Activated T-helper 17 cell treated with anti-CD3 and anti-CD28 coated beads, Interleukin-2, amount 50 U/mL, for 72 hours (primary cell): ENCODE measurements at places on chromosomes 4 and X. TPM values are rescaled to one million over a fixed set of nuclear protein-coding genes. Genes with fewer than 3 reads are reported as not detected.

DNA sequence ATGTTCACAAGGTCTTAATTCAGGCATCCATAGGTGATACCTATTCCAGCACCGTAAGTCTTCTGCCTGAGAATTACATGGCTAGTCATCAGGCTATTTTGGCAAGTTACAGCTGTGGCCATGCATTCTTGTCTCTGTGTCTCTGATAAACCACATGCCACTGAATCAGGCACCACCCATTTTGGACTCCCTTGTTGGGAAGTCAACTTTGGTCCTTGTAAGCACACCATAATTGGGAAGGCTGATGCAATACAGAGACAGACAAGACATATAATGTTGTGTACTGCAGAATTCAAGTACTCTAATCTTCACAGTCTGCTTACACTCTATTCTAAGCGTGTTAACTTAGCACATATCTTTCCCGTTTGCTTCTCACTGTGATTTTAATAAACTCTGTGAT lies 483.7 kb upstream of the FTHL17 start:
- no peak for ATAC-seq
- no peak overlapping the region for H3K4me3 ChIP-seq

DNA sequence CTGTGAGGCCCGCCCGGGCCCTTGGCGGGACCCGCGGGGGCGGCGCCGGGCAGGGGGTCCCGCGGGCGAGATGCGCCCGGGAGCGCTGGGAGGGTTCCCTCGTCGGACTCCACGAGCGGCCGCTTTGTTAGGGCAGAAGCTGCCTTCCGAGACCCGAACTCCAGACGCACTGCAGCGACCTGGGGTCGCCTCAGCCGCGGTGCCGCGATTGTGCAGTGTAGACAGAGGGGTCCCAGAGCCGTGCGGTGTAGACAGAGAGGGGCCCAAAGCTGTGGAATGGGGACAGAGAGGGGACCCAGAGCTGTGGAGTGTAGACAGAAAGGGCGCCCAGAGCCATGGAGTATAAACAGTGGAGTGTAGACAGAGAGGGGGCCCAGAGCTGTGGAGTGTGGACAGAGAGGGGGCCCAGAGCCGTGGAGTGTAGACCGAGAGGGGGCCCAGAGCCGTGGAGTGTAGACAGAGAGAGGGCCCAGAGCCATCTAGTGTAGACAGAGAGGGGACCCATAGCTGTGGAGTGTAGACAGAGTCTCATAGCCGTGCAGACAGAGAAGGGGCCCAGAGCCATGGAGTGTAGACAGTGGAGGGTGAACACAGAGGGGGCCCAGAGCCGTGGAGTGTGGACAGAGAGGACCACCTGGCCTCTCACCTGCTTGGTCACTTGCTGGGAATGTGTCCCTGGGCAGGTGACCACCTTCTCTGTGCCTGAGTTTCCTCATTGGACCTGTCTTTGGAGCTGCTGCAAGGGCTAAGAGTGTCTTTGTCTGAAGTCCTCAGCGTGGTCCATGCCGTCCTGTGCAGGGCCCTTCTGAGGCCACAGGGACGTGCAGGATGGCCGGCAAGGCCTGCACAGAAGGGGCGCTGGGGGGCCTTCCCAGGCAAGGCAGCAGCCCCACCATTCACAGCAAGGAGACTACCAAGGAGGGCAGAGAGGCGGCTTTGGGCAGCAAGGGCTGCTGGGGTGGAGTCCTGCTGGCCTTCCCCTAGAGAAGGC lies 875 bp downstream of the RGS12 start:
- H3K27ac ChIP-seq, result no peak overlapping the region
- peaks cover 9% of the 10 kb centered on the region for H3K27me3 ChIP-seq
- H3K36me3 ChIP-seq, result no peaks in the 10 kb centered on the region
- ATAC-seq, result no peak
- H3K4me1 ChIP-seq, result peaks cover 6% of the 10 kb centered on the region

DNA sequence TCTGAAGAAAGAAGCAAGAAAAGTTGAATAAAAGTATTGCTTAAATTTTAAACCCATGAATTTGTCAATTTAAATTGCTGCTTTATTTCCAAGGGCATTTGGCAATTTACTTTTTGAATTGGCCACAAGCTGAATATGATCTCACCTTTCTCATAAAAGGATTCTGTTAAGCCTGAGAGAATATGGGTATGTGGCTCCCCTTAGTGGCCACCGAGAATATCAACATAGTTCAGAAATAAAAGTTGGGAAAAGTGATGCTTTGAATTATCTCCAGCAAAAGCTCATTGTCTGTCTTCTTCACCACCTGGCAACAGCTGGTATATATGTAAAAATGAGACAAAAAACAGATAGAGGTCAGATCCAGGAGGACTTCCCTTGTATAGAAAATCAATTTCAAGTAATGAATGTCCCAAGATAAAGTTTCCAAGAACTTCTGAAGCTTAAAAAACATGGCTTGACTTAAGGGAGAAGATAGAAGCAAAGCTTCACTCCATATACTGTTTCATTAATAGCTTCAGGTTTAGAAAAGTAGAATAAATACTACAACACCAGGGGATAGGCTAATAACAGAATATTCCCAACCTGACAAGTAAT lies 290.7 kb upstream of the FAM241A start:
- no peaks in the 10 kb centered on the region for H3K4me1 ChIP-seq
- H3K4me3 ChIP-seq, result no peak overlapping the region
- no peak for ATAC-seq
- no peaks in the 10 kb centered on the region for H3K27me3 ChIP-seq

- no peaks in the 10 kb centered on the region for H3K36me3 ChIP-seq
- peaks cover 5% of the 10 kb centered on the region for H3K4me1 ChIP-seq
- H3K27me3 ChIP-seq, result no peaks in the 10 kb centered on the region
- H3K4me3 ChIP-seq, result no peak overlapping the region
- ATAC-seq, result no peak
Measured at GRCh38 chr4:48297256-48297846, 27.7 kb upstream of the TEC start.

- H3K27ac ChIP-seq, result no peak overlapping the region
- no peak for ATAC-seq
- H3K27me3 ChIP-seq, result no peaks in the 10 kb centered on the region
- peaks cover 82% of the 10 kb centered on the region for H3K36me3 ChIP-seq
- H3K4me1 ChIP-seq, result no peaks in the 10 kb centered on the region
Measured at GRCh38 chrX:154366666-154367055, 7.8 kb downstream of the FLNA start.

GRCh38 chr4:120155287-120155686 lies 88.6 kb upstream of the MAD2L1 start:
- no peak overlapping the region for H3K4me3 ChIP-seq
- ATAC-seq, result no peak
- no peaks in the 10 kb centered on the region for H3K36me3 ChIP-seq
- H3K4me1 ChIP-seq, result no peaks in the 10 kb centered on the region

DNA sequence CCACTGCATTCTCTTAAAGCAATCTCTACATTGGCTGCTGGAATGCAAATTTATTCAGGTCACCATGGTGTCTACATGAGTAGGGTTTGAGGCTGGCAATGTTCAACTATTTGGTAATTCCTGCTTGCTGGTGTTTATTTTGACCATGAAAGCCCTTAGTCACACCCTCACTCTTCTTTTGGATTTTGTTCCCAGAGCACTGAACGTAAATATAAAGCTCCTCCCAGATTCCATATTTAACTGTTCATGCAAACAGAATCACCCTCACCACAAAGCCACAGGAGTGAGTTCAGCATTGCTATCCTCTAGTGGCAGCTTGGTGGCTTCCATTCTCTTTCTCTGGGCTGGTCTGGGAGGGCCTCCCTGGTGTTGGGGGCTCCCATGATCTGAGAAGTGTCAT lies 82.8 kb downstream of the LNX1 start:
- no peaks in the 10 kb centered on the region for H3K36me3 ChIP-seq
- H3K4me3 ChIP-seq, result no peak overlapping the region
- no peak for ATAC-seq
- no peaks in the 10 kb centered on the region for H3K4me1 ChIP-seq
- H3K27me3 ChIP-seq, result peaks cover 13% of the 10 kb centered on the region

DNA sequence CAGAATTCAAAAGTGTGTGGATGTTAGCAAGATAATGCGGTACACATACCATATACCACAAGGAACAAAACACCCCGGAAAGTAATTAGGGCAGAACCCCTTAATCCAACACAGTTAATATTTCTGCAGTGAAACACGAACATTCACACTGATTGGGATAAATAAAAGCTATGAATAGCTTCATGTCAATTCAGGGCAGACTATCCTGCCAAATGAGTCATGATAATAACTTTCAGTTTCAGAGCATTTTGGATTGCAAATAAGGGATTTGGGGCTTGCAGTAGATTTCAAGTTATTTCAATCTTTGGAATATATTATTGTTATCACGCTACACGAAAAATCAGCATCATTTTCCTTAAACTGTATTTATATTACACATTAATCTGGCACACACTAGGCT lies 24.3 kb downstream of the IRF2 start:
- peak overlapping the region; percentile 79 for H3K4me3 ChIP-seq
- no peak for ATAC-seq
- H3K27ac ChIP-seq, result peak overlapping the region; percentile 80
- peaks cover 63% of the 10 kb centered on the region for H3K4me1 ChIP-seq

DNA sequence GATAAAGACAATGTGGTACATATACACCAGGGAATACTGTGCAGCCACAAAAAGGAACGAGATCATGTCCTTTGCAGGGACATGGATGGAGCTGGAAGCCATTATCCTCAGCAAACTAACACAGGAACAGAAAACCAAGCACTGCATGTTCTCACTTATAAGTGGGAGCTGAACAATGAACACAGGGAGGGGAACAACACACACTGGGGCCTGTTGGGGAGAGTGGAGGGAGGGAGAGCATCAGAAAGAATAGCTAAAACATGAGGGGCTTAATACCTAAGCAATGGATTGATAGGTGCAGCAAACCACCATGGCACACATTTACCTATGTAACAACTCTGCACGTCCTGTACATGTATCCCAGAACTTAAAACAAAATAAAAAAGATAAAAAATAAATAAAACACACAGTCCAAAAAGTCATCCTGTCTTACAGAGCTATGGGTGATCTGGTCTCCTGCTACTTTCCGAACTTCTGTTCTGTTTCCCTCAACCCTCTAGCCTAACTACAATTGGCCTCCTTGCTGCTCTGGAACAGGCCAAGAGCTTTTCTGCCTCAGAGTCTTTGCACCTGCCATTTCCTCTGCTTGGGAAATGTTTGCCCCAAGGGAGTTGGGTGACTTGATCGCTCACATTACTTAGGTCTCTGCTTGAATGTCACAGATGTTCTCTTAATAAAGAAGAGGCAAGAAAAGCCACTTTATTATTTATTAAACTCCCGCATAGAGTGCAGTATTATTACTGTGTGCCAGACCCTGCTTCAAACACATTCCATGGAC lies 1.1 kb upstream of the CD38 start:
- no peak overlapping the region for H3K27ac ChIP-seq
- peaks cover 54% of the 10 kb centered on the region for H3K4me1 ChIP-seq
- peak overlapping the region; percentile 79 for H3K4me3 ChIP-seq
- no peak for ATAC-seq

DNA sequence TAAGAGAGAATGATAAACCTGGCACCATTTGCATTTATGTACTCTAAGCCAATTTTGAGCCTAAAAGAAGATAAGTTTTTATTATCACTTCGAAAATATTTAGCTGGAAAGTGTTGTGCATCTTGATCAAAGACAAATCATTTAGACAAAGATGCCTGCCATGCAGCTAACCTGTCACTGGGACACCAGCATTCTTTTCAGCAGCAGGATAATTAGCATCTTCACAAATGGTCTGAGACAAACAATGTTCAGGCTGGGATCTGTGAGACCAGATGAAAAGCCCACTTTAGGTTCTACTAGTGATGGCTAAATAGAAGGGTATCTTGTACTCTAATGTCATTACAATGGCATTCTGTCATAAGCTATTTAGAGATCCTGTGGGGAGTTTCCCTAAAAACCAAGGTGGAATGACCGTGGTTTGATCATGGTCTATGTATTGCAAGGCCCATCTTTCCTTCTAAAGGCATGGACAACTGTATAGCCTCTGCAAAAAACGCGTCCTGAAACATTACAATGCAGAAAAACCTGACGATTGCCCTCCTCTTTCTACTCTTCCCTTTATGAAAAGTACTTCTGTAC lies 7.2 kb downstream of the PRDM8 start:
- H3K4me1 ChIP-seq, result peaks cover 21% of the 10 kb centered on the region
- no peak overlapping the region for H3K4me3 ChIP-seq
- no peak for ATAC-seq
- peaks cover 6% of the 10 kb centered on the region for H3K27me3 ChIP-seq
- no peak overlapping the region for H3K27ac ChIP-seq
- H3K36me3 ChIP-seq, result peaks cover 17% of the 10 kb centered on the region

GRCh38 chr4:8306511-8307021 lies 37.0 kb downstream of the HTRA3 start:
- ATAC-seq, result no peak
- no peaks in the 10 kb centered on the region for H3K36me3 ChIP-seq
- no peak overlapping the region for H3K27ac ChIP-seq
- no peak overlapping the region for H3K4me3 ChIP-seq
- H3K27me3 ChIP-seq, result peaks cover 16% of the 10 kb centered on the region

DNA sequence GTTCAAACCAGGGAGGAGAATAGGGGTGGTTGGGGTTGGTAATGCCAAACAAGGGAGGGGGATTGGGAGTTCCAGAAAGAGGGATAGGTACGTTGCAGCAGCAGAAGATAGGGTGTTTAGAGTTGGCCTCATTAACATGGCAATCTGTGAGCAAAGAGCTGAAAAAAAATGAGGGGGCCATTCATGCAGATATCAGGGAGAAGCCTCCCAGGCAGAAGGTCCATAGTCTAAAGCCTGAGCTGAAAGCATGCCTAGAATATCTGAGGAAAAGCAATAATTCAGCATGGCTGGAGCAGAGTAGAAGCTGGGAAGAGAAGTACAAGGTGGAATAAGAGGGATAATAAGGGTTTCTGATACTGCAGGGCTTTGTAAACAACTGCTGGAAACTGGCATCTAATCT lies 550.9 kb upstream of the LCORL start:
- ATAC-seq, result no peak
- H3K4me3 ChIP-seq, result no peak overlapping the region
- H3K27me3 ChIP-seq, result peaks cover 6% of the 10 kb centered on the region
- H3K36me3 ChIP-seq, result no peaks in the 10 kb centered on the region
- H3K4me1 ChIP-seq, result no peaks in the 10 kb centered on the region
- no peak overlapping the region for H3K27ac ChIP-seq

DNA sequence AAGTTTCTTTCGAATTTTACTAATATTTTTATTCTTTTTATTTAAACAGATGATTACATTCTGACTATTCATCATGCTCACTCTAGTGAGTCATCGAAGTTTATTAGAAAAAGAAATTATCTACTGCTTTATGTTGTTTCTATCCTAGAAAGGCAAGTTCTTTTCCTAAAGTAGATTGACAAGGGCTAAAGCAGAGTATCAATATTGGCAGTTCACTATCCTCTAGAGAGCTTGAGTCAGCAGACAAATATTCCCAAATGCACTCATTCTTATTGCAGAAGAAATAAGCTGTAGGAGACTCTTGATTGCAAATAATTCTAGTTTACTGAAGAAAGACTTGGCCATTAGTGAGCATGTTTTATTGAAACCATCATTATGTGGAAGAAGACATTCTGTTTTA lies 911.8 kb downstream of the CENPC start:
- H3K4me1 ChIP-seq, result no peaks in the 10 kb centered on the region
- no peaks in the 10 kb centered on the region for H3K36me3 ChIP-seq
- ATAC-seq, result no peak
- H3K27me3 ChIP-seq, result no peaks in the 10 kb centered on the region
- no peak overlapping the region for H3K4me3 ChIP-seq
- H3K27ac ChIP-seq, result no peak overlapping the region

ZNF711 gene
- total RNA-seq, result 0.16 TPM

MAGEB17 gene
- total RNA-seq, result not detected

IL9R gene
- total RNA-seq, result 4.3 TPM

CXCL10 gene
- 1.1 TPM for total RNA-seq

CBR4 gene
- total RNA-seq, result 18.0 TPM
